ENCODE measurements at places on chromosomes 3 and 15. TPM values are rescaled to one million over a fixed set of nuclear protein-coding genes. Genes with fewer than 3 reads are reported as not detected.

DNA sequence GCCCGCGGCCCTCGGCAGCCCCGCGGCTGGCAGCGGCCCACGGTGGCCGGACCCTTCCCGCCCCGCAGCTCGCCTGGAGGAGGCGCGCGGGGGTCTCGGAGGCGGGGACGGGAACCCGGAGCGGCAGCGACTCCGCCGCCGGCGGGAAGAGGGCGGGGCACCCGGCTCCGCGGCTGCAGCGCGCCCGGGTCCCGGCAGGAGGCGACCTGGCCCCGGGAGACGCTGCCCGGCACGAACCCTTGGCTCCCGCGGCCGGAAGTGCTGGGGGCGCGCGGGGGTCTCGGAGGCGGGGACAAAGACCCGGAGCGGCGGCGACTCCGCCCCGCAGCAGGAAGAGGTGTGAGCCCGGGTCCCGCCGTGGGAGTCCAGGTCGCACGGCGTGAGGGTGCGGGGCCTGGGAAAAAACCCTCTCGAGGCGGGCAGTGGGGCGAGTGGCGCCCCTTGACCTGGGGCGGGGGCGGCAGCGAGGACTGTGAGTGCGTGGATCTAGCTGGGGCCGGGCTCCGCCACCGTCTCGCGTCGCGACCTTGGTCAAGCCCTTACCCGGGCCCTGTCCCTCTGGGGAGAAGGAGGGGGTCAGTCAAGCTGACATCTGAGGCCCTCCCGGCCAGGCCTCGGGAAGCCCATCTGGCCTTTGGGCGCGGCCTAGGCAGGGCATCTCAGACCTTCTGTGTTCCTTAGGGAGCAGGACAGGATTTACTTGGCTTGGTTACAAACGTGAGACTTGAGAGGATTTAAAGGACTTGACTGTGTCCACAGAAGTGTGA lies at the start of gene CIB2:
Gene CIB2, minus strand, starts transcription at position 151 of the 767 bp plus-strand sequence. CDS start 230 bp downstream, outside the sequence.
- peak; percentile 82 for DNase-seq

GRCh38 chr3:184506561-184506991 lies 55.0 kb upstream of the EPHB3 start:
- DNase-seq, result no peak

DNA sequence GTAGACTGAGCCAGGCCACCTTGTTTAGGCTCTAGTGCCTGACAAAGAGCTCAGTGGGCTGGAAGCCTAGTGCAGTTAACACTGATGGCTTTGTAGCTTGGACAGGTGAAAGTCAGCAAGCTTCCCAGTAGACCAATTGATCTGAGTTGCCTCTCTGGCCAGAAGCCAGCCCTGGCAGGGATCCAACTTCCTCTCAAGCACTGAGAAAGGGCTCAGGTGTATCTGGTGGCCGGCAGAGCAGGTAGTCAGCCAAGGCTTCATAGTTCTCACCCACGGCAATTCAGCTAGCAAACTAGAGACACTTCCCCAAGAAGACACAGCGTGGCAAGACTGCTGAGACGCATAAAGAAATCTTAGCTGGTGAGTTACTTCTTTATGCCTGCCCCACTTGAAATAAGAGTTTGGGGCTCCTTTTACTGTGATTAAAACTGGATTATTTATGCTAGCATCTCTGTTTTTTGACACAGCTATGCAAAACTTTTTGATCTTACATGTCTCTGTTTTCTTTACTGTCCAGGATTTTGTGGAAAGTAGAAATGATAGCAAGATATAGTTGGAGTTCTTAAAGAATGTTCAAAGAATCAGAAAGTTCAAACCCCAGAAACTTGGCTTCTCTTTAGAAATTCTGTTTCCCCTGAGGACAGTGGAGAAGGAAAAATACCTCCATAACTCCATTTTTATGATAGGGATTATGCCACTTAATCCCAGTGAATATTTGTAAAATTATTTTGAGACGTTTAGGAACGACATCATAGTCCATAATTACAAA lies 8.4 kb upstream of the CA12 start:
- DNase-seq, result no peak

- DNase-seq, result no peak
Measured at GRCh38 chr15:75058127-75058905, 34.9 kb downstream of the PPCDC start.

DNA sequence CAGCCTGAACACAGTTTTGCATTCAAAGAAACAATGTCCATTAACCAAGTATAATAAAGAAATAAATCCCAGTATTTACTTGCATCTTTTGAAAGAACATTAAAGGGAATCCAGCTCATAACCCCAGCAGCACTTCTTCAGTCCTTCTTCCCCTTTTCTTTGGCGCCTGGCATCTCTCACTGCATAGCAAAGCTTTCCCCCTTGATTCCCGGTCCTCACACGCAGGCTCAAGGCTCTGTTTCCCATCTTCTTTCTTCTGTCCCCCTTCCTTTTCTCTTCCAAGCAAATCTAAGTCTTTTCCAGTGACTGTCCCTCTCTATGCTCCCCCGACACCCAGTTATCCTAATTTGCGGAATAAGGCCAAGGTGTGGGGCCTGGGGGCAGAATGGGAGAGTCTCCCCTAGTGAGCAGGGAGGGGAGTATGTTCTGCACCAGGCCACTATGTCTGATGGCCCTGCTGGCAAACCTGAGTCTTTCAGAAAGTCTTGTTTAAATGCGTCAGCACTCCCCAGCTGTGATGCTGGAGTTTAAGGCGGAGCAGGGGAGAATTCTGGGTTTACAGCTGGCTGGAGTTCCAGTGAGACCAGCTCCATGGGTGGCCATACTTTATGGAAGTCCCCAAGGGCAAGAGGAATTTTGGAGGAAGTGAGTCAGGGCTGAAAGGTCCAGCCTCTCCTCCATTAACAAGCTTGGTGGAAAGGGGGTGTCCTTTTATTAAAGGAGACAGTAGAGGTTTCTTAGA lies 42.1 kb downstream of the GOLGA6A start:
- DNase-seq, result no peak

Gene MAGEL2
- 11.2 TPM for total RNA-seq

- DNase-seq, result no peak
Measured at GRCh38 chr15:63349621-63350020, 32.0 kb downstream of the CA12 start.

GRCh38 chr3:27671101-27671500 lies 51.0 kb downstream of the EOMES start:
- DNase-seq, result no peak

- DNase-seq, result peak; percentile 77
Measured at GRCh38 chr3:187274977-187275338, 16.6 kb downstream of the MASP1 start.

Gene OR5K1
- total RNA-seq, result not detected

Gene TEX55
- not detected for total RNA-seq

Gene ZNF385D
- 9.0 TPM for total RNA-seq

Gene CYFIP1
- total RNA-seq, result 80.0 TPM

GRCh38 chr3:53890726-53891475 lies 758 bp downstream of the SELENOK start:
- DNase-seq, result no peak

DNA sequence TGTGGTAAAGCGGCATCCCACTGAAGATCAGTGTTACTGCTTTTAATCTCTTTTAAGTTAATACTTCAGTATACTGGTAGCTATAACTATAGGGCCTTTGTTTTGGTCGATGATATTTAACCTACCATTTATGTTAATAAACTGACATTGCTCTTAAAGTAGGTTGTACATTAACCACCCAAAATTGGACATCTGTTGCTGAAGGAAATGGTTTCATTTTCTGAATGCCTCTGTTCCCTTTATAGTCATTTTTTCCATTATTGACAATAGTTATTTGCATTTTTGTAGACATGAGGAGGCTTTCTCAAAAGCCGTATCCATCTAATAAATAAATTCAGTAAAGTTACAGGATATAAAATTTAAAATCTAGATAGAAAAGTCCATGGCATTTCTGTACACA lies 252.4 kb upstream of the UBE2E1 start:
- DNase-seq, result no peak

DNA sequence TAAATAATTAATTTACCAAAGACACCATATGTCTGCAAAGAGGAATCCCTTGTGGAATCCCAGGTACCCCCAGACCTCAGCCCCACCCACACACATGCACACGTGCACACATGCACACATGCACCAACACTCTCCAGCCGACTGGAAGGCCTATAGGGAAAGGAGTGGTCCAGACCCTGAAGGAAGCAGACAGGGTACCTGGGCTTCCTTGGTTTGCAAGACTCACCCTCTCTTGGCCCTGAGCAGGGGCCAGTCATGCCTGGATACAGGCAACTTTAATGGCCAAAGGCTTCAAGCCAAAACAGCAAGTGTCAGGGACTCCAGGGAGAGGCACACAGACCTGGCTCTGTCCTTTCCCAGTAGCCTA lies 8.9 kb upstream of the HAPLN3 start:
- no peak for DNase-seq

Gene GREM1
- 0.71 TPM for total RNA-seq
